Body of pancreas (tissue), 4 donors: ENCODE measurements at places on chromosomes 7 and 10. TPM values are rescaled to one million over a fixed set of nuclear protein-coding genes. Genes with fewer than 3 reads are reported as not detected.
A peak's percentile ranks its signal among the peaks of the same experiment; 100 is the strongest.

PGAM2 gene
- 1.6 TPM for total RNA-seq

IL6 gene
- total RNA-seq = 2.9 TPM

METTL27 gene
- 3.3 TPM for total RNA-seq

ASAH2B gene
- total RNA-seq = 2.6 TPM

PTPRN2 gene
- 31.6 TPM for total RNA-seq

CLDN4 gene
- 65.6 TPM for total RNA-seq

OR2A42 gene
- not detected for total RNA-seq

RNF32 gene
- total RNA-seq = 0.99 TPM

ANKRD61 gene
- total RNA-seq = not detected

TMEM184A gene
- 65.3 TPM for total RNA-seq

H2BK1 gene
- not detected for total RNA-seq

ZNF33B gene
- total RNA-seq = 82.5 TPM

- DNase-seq = no peak
- H3K36me3 ChIP-seq = no peaks in the 10 kb centered on the region
- no peak overlapping the region for H3K4me3 ChIP-seq
- H3K4me1 ChIP-seq = peaks cover 12% of the 10 kb centered on the region
- no peaks in the 10 kb centered on the region for H3K27me3 ChIP-seq
Measured at GRCh38 chr7:24884401-24884800, 95.6 kb downstream of the OSBPL3 start.

- no peaks in the 10 kb centered on the region for H3K27me3 ChIP-seq
- no peak overlapping the region for H3K27ac ChIP-seq
- no peaks in the 10 kb centered on the region for H3K36me3 ChIP-seq
- DNase-seq = no peak
- H3K4me1 ChIP-seq = peaks cover 14% of the 10 kb centered on the region
Measured at GRCh38 chr10:114654822-114655575, 3.1 kb downstream of the ABLIM1 start.

- no peak overlapping the region for H3K4me3 ChIP-seq
- DNase-seq = peak; percentile 84
- no peak overlapping the region for H3K27ac ChIP-seq
- no peaks in the 10 kb centered on the region for H3K27me3 ChIP-seq
- H3K36me3 ChIP-seq = no peaks in the 10 kb centered on the region
Measured at GRCh38 chr10:21278491-21279216, 246.8 kb downstream of the SKIDA1 start.

- no peaks in the 10 kb centered on the region for H3K27me3 ChIP-seq
- no peak overlapping the region for H3K27ac ChIP-seq
- no peak for DNase-seq
- peaks cover 36% of the 10 kb centered on the region for H3K4me1 ChIP-seq
- H3K36me3 ChIP-seq = no peaks in the 10 kb centered on the region
- H3K4me3 ChIP-seq = no peak overlapping the region
Measured at GRCh38 chr10:12466704-12467305, 117.5 kb downstream of the CAMK1D start.

DNA sequence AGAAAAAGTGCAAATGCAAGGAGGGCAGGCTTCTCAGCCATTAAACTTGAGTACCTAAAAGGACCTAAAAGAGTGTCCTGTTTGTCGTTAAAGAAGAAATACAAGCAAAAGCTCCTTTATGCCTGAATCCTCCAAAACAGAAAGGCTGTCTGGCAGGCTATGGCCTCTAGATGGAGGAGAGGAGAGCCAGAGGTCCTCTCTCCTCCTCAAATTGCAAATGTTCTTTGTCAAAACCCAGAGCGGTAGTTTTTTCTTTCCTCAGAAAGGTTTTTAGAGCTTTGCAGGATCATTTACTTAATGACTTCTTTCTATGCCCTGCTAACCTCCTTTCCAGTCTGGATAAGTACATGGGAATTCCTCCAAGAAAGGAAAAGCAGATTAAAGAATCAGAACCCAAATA is 1.9 kb upstream of the SORCS1 start:
- H3K4me3 ChIP-seq = no peak overlapping the region
- no peaks in the 10 kb centered on the region for H3K36me3 ChIP-seq
- H3K27ac ChIP-seq = no peak overlapping the region
- DNase-seq = no peak
- H3K27me3 ChIP-seq = no peaks in the 10 kb centered on the region

- H3K27me3 ChIP-seq = no peaks in the 10 kb centered on the region
- no peak for DNase-seq
- no peak overlapping the region for H3K4me3 ChIP-seq
- peaks cover 14% of the 10 kb centered on the region for H3K36me3 ChIP-seq
- H3K27ac ChIP-seq = no peak overlapping the region
- no peaks in the 10 kb centered on the region for H3K4me1 ChIP-seq
Measured at GRCh38 chr7:112833082-112833481, 42.9 kb upstream of the TMEM168 start.

GRCh38 chr7:92988941-92989545 is 128.7 kb downstream of the SAMD9 start:
- H3K4me3 ChIP-seq = no peak overlapping the region
- no peak overlapping the region for H3K27ac ChIP-seq
- no peaks in the 10 kb centered on the region for H3K36me3 ChIP-seq
- no peak for DNase-seq
- H3K4me1 ChIP-seq = no peaks in the 10 kb centered on the region

DNA sequence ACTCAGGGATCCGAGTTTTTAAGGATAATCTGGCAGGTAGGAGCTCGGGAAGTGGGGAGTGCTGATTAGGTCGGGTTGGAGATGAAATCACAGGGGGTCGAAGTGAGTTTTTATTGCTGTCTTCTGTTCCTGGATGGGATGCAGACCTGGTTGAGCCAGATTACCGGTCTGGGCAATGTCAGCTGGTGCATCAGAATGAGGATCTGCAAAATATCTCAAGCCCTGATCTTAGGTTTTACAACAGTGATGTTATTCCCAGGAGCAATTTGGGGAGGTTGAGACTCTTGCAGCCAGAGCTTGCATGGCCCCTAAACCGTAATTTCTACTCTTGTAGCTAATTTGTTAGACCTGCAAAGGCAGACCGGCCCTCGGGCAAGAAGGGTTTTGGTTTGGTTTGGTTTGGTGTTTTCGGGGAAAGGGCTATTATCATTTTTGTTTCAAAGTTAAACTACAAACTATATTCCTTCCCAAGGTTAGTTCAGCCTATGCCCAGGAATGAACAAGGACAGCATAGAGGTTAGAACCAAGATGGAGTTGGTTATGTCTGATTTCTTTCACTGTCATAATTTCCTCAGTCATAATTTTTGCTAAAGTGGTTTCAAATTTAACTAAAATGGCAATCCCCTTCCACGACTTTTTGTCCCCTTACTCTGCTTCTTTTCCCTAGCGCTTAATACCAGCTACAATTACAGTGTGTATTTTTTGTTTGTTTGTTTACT is 20.6 kb upstream of the PIK3CG start:
- H3K27ac ChIP-seq = no peak overlapping the region
- no peak for DNase-seq
- no peaks in the 10 kb centered on the region for H3K36me3 ChIP-seq
- no peaks in the 10 kb centered on the region for H3K4me1 ChIP-seq

GRCh38 chr10:131311402-131311660 is 190 bp downstream of the TCERG1L start:
- H3K4me1 ChIP-seq = peaks cover 18% of the 10 kb centered on the region
- no peak for DNase-seq
- no peaks in the 10 kb centered on the region for H3K36me3 ChIP-seq
- H3K27ac ChIP-seq = no peak overlapping the region
- H3K27me3 ChIP-seq = peaks cover 5% of the 10 kb centered on the region

- no peaks in the 10 kb centered on the region for H3K36me3 ChIP-seq
- H3K4me1 ChIP-seq = no peaks in the 10 kb centered on the region
- H3K27ac ChIP-seq = no peak overlapping the region
- no peaks in the 10 kb centered on the region for H3K27me3 ChIP-seq
- no peak overlapping the region for H3K4me3 ChIP-seq
Measured at GRCh38 chr7:12674053-12674452, 13.4 kb upstream of the ARL4A start.

GRCh38 chr10:115606741-115607140 is 513.6 kb downstream of the ATRNL1 start:
- DNase-seq = no peak
- H3K27ac ChIP-seq = no peak overlapping the region
- H3K27me3 ChIP-seq = no peaks in the 10 kb centered on the region
- H3K4me1 ChIP-seq = no peaks in the 10 kb centered on the region
- no peaks in the 10 kb centered on the region for H3K36me3 ChIP-seq
- H3K4me3 ChIP-seq = no peak overlapping the region

GRCh38 chr10:64070241-64070640 is 549.0 kb downstream of the REEP3 start:
- no peaks in the 10 kb centered on the region for H3K36me3 ChIP-seq
- no peak overlapping the region for H3K27ac ChIP-seq
- H3K27me3 ChIP-seq = no peaks in the 10 kb centered on the region
- H3K4me3 ChIP-seq = no peak overlapping the region
- no peaks in the 10 kb centered on the region for H3K4me1 ChIP-seq

- H3K36me3 ChIP-seq = no peaks in the 10 kb centered on the region
- no peaks in the 10 kb centered on the region for H3K27me3 ChIP-seq
- H3K27ac ChIP-seq = peak overlapping the region; percentile 87
- no peak for DNase-seq
- H3K4me1 ChIP-seq = peaks cover 8% of the 10 kb centered on the region
- H3K4me3 ChIP-seq = peak overlapping the region; percentile 66
Measured at GRCh38 chr10:30784524-30784896, 155.0 kb upstream of the LYZL2 start.

GRCh38 chr10:46231087-46231486 is 55.7 kb upstream of the ANTXRL start:
- no peak overlapping the region for H3K27ac ChIP-seq
- peak; percentile 8 for DNase-seq
- H3K36me3 ChIP-seq = no peaks in the 10 kb centered on the region
- H3K4me1 ChIP-seq = peaks cover 7% of the 10 kb centered on the region
- H3K27me3 ChIP-seq = no peaks in the 10 kb centered on the region
- H3K4me3 ChIP-seq = no peak overlapping the region

- no peaks in the 10 kb centered on the region for H3K4me1 ChIP-seq
- no peak overlapping the region for H3K27ac ChIP-seq
- no peak for DNase-seq
Measured at GRCh38 chr7:37709631-37710509, 26.3 kb downstream of the GPR141 start.

GRCh38 chr7:155259866-155260497 is 37.7 kb upstream of the INSIG1 start:
- peaks cover 29% of the 10 kb centered on the region for H3K4me1 ChIP-seq
- no peak overlapping the region for H3K4me3 ChIP-seq

GRCh38 chr10:71423901-71424300 is 27.2 kb downstream of the CDH23 start:
- H3K36me3 ChIP-seq = no peaks in the 10 kb centered on the region
- DNase-seq = no peak
- no peak overlapping the region for H3K27ac ChIP-seq
- no peak overlapping the region for H3K4me3 ChIP-seq

DNA sequence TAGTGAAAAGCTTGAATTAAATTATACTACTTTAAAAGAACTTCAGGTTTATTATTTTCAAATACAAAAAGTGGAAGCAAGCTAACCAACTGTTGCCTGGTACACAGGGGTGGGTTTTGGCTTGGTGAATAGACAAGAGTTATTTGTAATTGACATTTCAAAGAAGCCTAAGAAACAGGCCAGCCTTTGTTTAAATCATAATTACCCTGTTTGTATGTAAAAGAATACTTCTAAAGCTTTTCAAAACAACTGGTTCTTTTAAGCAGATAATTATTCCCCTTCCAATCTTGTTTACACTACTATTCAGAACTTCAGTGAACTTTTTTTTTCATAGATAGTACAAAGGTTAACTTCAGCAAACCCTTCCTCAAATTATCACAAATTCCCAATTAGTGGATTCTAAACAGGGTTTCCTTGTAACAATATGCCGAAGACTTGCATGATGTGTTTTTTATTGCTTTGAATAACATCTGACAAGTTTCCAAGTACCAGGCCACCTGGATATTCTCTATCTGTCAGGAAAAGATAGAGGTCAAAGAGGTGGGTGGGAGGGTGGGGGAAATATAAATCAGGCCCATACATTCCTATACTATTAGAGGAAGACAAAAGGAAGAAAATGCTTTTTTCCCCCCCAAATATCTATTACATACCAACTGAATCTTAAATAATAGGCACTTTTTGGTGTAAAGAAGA is 20.4 kb downstream of the SSMEM1 start:
- peaks cover 4% of the 10 kb centered on the region for H3K4me1 ChIP-seq
- no peaks in the 10 kb centered on the region for H3K36me3 ChIP-seq
- H3K4me3 ChIP-seq = no peak overlapping the region
- no peak overlapping the region for H3K27ac ChIP-seq

DNA sequence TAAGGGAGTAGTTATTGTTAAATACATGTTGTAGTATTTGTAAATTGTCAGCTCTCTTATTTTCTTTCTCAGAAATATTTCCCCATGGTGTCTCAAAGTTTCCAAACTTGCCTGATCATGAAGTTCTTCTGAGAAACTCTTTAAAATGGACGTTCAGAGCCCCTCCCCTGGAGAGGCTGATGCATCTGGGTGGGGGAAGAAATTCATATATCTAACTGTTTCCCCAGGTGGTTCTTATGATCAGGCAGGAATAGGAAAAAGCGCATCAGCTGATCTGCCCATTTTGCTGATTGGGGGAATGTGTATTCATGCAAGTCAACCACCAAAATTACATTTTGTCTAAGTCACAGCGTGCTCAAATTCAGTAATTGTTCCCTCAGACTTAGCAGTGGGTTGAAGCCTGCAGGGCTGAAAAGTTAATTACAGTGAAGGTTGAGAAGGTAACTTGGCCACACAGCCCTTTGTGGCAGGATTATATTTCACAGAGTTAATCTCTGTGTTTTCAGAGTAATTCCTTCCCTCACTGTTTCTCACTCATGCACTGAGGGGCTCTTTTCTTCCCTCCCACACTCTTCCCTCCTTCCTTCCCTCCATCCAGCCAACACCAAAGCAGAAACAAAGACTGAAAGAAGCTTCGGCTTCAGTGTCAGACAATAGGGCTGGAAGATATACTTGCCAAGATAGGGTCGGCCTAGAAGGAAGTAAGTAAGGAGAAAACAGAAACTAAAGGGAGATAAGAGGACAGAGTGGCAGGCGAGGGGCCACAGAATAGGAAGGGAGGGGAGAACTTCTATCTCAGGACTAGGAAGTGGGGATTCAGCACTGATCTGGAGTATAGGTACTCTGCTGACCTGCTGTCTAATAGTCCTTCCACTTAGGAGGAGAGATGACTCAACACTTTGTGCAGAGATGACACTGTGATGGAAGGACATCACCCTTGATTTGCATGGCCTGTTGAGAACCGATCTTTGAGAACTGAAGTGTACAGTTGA is 50.5 kb upstream of the STARD3NL start:
- no peak overlapping the region for H3K27ac ChIP-seq
- H3K27me3 ChIP-seq = no peaks in the 10 kb centered on the region
- H3K4me1 ChIP-seq = no peaks in the 10 kb centered on the region
- no peak overlapping the region for H3K4me3 ChIP-seq

DNA sequence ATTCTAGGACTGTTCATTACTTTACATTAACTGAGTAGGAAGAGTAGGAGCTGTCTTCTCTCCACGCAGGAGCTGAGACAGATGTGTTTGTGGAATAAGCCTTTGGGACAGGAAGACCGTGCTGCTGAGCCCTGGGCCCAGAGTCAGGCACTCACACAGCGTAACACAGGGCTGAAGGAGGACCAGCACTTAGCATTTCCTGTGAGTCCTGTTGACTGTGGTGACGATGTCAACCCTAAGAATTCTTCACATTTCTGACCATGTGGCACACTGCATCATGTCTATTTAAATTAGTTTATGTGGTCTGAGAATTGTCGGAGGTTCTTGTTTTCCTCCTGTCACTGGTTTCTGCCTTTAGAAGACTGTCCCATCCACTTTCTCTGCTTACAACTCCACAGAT is 117.2 kb downstream of the PIP4K2A start:
- no peak overlapping the region for H3K27ac ChIP-seq
- peaks cover 5% of the 10 kb centered on the region for H3K4me1 ChIP-seq
- no peak overlapping the region for H3K4me3 ChIP-seq
- H3K27me3 ChIP-seq = no peaks in the 10 kb centered on the region
- no peak for DNase-seq
